NCI-H1105 (cell line): ENCODE measurements at places on chromosomes 3 and 15.

- no peak for DNase-seq
These were observed 6.7 kb downstream of the PCYT1A start for GRCh38 chr3:196280689-196281440.

DNA sequence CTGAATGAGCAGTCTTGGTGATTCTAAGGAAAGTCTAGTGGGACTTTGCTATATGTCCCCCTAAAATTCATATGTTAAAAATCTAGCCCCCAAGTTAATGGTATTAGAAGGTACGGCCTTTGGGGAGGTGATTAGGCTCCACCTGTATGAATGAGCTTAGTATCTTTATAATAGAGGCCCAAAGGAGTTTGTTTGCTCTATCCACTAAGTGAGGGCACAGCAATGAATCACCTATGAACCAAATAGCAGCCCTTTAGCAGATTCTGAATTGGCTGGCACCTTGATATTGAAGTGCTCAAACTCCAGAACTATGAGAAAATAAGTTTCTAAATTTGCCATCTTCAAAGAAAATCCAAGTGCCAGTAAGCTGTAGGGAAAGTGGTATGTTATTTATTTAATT is 187.9 kb downstream of the SUCNR1 start:
- DNase-seq, result no peak

DNA sequence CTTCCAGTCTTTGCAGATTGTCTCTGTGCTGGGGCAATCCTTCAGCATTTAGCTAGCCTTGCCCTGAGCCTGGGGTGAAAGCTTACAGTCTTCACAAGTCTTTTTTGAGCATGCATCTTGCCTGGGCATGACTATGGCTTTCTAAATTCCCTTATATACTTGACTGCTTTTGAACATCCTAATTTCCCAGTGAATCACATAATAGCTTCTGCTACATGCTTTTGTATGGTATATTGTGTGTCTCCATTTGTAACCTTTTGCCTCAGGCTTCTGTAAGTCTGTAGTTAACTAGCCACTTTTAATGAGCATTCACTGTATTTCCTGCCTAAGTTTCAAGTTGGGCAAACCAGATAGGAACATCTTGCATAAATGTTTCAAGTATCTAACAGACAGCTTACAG is 76.8 kb downstream of the CHCHD4 start:
- DNase-seq, result no peak

DNA sequence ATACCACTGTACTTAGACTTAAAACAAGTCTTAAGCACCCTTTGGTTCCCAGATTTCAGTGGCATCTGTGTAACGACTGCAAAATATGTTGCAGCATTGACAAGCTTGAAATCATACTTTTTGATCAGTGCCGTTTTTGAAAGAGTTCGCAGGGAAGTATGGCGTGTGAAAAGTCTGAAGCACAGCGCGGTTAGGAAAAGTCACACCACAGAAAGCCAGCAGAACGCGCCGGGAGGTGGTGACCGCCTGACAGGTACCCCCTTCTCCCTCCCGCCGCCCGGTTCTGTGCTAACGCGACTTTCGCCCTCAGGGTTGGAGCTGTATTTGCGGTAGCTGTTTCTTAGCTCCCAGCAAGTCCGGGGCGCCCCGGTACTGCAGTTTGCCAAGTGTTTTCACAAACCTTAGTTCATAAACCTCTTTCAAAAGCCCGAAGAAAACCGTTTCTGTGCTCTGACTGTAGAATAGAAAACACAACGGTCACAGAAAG is 481 bp upstream of the CRYBG3 start:
- DNase-seq, result no peak

- peak; percentile 72 for DNase-seq
These were observed 214.8 kb upstream of the TPRG1 start for GRCh38 chr3:188956839-188957489.

- no peak for DNase-seq
These were observed 92.9 kb downstream of the LRRC3B start for GRCh38 chr3:26715431-26715830.

- DNase-seq, result no peak
These were observed 7.8 kb downstream of the FEZF2 start for GRCh38 chr3:62365391-62366125.

DNA sequence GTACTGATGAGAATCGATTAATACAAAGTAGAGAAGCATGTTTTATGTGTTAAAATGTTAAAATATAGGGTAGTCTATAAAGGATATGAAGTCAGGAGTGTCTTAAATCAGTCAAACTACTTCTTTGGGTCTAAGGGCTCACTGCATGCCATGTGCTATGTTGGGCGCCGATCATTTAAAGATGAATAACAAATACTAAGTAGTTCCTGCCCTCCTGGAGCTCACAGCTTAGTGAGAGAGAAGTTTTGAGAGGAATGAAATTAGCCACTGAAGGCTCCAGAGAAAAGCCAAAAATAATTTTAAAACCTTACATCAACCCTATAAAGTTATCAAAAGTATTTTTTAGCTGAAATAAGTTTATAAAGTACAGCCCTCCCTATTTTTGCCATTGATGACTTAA is 44.5 kb downstream of the BLM start:
- no peak for DNase-seq

- no peak for DNase-seq
These were observed 17.9 kb upstream of the SQOR start for GRCh38 chr15:45616901-45617323.

DNA sequence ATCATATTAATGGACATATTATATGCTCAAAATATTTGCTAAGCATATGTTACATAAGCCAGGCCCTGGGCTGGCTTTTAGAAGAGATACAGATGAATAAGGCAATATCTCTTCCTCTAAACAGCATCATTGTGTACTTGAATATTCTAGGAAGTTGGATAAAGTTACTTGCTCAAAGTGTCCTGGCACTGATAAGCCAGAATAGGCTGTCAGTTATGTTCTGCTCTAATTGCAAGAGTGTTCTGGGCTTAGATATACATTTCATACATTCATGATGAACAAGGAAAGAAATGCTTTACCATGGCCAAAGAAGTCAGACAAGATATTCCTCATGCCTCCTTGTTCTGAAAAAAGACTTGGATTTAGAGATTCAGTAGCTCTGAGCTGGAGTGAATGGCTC is 40.7 kb downstream of the KBTBD12 start:
- DNase-seq, result no peak

- no peak for DNase-seq
These were observed 123.0 kb downstream of the MEGF11 start for GRCh38 chr15:66130496-66131034.

DNA sequence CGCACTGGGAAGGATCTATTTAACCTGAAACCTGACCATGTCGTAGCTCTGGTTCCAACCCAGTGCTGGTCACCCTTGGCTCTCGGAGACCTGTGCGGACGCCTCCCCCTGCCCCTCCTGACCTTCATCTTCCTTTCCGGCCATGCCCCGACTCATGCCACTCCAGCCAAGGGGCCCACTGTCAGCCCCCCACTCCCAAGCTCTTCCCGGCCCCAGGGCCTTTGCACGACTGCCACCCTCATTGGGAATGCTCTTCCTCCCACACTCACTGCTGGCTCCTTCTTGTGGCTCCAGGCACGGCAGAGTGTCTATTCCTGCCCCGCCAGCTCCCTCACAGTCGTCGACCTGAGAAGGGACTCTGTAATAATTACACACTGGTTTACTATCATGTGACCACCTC is 9.4 kb upstream of the IQSEC1 start:
- DNase-seq, result no peak

- no peak for DNase-seq
These were observed 92.2 kb downstream of the NFKBIZ start for GRCh38 chr3:101941318-101942040.

DNA sequence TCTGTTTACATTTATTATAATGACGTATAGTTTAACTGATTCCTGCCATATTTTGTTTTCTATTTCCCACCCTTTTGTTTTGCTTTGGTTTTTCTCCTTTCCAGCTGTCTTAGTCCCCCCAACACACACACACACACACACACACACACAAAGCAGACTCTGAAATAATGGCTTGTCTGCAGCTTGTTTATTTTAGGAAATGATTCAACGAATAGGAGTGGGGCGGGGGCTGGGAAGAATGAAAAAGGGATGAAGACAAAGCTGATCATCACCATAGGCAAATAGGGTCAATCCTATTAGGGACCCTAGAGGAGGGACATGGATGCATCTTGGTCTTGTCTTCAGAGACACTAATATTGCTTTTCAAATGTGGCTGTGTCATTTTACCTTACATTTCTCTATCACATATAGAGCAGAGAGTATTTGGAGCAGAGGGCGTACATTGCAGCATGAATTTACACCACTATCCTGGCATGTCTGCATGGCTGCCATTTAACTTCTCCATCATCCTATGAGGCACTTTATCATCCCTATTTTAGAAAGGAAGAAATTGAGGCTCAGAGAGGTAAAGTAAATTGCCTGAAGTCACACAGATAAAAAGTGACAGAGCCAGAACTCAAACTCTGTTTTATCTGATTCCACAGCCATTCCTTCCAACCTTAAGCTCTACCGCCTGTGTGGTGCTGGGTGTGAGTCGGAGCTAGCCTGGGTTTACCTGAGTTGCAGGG is 147.2 kb upstream of the TPM1 start:
- DNase-seq, result no peak

DNA sequence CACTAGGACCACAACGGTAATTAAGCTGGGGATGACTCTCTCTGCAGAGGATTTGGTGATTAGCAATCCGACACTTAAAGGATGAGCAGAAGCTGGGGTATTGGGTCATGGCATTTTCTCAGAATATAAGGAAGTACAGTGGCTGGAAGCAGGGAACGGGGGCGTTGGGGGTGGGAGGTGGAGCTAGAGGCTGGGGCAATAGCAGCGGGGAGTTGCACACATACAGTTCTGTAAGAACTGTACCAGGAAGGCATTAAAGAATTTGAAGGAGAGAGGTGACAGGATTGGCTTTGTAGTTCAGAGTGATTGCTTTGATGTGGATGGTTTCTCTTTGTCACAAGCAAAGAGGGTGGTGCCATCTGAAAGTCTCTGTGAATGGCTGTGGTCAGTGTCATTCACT is 28.2 kb downstream of the PSMD6 start:
- no peak for DNase-seq

GRCh38 chr3:134904241-134904771 is 109.2 kb downstream of the EPHB1 start:
- DNase-seq, result no peak

GRCh38 chr3:128967748-128968355 is 26.0 kb downstream of the CFAP92 start:
- no peak for DNase-seq

DNA sequence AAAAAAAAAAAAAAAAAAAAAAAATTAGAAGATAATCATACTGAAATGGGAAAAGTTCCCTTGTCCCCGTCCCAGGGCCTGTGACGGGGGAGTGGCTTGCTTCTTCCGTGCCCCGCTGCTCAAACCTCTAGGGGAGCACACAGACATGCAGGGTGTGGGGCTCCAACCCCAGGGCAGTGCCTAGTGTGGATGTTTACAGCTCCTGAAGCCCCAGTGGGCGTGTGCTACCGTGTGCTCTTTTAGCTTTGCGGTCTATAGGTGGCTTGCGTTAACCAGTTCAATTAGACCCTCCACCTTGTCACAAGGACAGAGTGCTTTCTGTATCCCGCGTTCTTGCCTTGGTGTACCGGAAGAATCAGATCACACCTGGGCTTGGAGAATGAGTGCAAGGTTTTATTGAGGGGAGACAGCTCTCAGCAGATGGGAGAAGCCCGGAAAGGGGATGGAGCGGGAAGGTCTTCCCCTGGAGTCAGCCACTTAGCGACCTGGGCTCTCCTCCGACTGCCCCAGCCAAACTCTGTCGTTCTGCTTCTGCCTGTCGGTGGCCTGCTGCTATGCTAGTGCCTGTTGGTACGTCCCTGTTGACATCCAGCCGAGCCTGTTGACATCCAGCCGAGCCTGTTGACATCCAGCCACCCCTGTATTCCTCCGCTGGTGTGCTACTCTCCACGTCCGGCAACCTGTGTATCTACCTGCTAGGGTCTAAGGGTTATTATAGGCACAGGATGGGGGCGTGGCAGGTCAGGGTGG is 569.8 kb downstream of the VGLL3 start:
- no peak for DNase-seq

GRCh38 chr15:98712845-98713584 is 64.7 kb downstream of the IGF1R start:
- DNase-seq, result no peak

- no peak for DNase-seq
These were observed 43.6 kb downstream of the PDIA5 start for GRCh38 chr3:123110282-123110975.

DNA sequence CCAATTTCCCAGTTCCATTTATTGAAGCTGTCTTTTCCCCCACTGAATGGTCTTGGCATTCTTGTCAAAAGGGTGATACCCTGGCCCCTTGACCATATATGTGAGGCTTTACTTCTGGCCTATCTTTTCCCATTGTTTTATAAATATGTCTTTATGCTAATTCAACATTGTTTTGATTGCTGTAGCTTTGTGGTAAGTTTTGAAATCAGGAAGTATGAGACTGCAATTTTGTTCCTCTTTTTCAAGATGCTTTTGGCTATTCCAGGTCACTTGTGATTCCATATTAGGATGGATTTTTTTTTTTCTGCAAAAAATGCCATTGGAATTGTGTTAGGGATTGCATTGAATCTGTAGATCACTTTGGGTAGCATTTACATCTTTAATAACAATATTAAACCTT is 141.2 kb upstream of the MANF start:
- no peak for DNase-seq

DNA sequence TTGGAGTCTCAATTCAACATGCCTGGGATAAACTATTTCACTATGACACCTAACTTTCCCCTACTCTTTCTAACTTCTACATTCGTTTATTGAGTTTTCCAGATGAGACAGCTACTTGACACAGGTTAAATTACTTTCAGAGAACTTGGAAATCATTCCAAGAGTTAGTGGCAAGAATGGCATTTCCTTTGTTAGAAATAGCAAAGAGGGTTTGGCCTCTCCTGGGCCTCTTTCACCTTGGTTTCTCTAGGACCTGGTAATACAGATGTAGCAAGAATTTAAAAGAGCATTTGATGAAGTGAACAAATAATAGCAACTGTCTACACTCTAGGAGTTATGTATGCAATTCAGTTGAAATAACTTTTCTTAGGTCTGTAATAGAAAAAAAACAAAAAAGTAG is 748.9 kb downstream of the MECOM start:
- no peak for DNase-seq

DNA sequence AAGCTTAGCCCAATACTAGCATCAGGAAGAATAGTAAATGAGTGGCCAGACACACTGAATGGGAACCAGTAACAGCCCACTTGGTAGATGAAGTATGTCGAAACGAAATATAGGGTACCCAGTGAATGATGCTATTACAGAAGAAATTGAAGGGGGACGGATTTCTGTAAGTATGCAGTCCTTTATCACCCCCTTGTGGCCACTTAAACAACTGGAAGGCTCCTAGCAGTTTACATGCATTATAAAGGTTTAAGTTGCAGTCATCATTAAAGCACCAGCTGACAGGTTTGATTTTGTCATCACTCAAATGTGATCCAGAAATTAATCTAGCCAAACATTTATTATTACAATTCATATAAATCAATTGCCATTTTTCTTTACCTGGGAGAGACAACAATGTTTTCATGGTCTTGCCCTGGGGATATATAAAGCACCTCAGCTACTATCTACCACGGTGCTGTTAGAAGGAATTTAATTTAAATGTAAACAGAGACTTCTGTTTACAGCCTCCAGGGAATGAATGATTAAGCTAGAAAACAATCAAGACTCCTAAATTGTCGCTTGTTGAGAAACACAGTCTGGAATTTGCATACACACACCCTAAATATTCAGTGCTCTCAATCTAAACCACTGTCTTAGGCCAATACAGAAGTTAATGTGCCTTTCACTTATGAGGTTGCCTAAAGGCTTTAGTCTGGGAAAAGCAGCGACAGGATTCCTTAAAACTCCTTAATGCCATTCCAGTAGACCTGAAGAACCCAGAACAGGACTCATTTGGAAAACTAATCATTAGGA is 7.8 kb downstream of the EIF1B start:
- DNase-seq, result no peak

GRCh38 chr3:176992978-176993377 is 204.3 kb downstream of the TBL1XR1 start:
- no peak for DNase-seq
